RPMI7951 (cell line): ENCODE measurements at places on chromosomes 16 and 17. TPM values are rescaled to one million over a fixed set of nuclear protein-coding genes. Genes with fewer than 3 reads are reported as not detected.

DNA sequence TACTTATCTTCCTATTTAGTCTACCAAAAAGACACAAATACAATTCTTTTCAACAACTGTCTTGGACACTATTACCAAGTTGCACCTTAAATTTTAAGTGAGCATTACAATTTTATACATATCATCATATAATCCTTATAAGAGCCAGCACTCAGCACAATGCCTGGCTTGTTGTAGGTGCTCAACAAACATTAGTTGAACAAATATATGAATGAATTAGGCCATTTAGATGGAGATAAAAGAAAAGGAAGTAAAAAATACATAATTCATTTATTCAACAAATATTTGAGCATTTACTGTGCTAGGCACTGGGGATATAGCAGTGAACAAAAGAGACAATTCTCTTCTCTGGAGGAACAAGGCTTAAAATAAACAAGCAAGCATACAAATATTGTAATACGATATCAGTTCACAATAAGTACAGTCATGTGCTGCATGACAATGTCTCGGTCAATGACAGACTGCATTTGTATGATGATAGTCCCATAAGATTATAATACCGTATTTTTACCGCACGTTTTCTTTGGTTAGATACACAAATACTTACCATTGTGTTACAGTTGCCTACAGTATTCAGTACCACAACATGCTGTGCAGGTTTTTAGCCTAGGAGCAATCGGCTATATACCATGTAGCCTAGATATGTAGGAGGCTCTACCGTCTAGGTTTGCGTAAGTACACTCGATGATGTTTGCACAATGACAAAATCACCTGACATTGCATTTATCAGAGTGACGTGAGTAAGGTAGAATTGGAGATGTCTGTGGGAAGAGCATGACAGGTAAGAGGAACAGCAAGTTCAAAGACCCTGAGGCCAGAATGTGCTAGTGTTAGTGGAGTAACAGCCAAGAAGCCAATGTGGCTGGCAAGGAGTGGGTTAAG lies 86.4 kb upstream of the HS3ST2 start:
- no peak for DNase-seq

DNA sequence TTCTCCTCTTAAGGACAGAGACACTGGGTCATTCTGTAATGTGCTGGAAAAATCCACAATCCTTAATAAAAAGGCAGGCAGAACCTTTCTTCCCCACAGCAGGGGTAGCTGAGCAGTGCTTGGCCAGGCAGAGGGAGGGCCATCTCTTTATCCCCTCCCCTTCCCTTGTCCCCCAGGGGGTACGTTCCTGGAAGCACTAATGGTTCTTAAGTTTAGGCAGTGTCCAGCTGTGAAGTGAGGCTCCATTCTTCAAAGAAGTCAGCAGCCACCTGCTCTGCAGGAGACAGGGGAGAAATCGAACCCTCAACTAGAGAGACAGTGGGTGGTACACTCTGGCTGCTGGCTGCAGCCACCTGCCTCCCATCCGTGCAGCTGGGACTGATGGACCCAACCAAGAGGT lies 533.9 kb upstream of the CDH11 start:
- no peak for DNase-seq

DNA sequence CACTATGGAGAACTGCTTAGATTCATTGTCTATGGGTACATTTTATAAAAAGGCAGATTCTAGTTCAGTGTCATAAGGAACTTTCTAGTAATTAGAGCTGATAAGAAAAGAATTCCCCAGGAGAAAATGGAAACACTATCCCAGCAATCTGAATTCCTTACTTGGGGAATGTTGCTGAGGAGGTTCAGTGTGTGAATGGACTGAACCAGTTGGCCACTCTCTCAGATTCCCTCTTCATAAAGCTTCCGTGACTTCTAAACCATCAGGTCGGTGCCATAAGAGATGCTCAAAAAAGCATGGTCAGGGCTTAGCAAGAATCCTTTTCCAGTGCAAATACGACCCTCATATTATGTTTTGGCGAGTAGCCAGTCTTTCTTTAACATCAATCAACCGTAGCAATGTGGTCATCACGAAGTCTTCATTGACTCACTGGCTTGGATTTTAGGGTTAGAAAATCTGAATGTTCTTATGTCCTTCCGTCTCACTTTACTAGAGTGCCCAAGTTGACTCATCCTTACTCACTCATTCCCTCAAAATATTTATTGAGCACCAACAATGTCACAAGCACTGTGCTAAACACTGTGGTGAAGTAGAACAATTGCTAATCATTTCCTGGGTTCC lies 102.7 kb upstream of the HLF start:
- peak; percentile 87 for DNase-seq

GRCh38 chr17:57640079-57640478 lies 105.0 kb downstream of the CCDC182 start:
- no peak for DNase-seq

PITPNC1 gene
- 16.9 and 23.6 TPM in 2 replicates for total RNA-seq
